ENCODE measurements at places on chromosomes 3 and 15.

DNA sequence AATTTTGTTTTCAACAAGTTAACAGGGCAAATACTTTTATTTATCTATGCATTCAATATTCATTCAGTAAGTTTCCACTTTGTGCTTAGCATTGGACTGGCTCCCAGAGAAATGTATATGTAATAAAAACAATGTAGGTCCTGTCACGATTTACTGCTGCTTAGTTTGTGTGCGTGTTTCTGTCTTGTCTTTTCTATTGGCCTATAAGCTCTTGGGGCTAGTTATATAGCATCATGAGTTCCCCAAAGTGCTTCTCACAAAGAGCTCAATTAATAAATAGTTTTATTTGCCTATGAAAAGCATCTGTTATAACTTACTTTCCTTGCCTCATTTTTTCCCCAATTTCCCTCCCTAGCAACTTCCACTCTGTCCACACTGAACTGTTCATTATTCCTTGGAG lies 666.7 kb upstream of the NAALADL2 start:
- no peak for DNase-seq

- DNase-seq, result no peak
These were observed 116.6 kb upstream of the CTDSPL start for GRCh38 chr3:37745076-37745475.

GRCh38 chr15:52680761-52681160 lies 1.6 kb upstream of the ATOSA start:
- no peak for DNase-seq

DNA sequence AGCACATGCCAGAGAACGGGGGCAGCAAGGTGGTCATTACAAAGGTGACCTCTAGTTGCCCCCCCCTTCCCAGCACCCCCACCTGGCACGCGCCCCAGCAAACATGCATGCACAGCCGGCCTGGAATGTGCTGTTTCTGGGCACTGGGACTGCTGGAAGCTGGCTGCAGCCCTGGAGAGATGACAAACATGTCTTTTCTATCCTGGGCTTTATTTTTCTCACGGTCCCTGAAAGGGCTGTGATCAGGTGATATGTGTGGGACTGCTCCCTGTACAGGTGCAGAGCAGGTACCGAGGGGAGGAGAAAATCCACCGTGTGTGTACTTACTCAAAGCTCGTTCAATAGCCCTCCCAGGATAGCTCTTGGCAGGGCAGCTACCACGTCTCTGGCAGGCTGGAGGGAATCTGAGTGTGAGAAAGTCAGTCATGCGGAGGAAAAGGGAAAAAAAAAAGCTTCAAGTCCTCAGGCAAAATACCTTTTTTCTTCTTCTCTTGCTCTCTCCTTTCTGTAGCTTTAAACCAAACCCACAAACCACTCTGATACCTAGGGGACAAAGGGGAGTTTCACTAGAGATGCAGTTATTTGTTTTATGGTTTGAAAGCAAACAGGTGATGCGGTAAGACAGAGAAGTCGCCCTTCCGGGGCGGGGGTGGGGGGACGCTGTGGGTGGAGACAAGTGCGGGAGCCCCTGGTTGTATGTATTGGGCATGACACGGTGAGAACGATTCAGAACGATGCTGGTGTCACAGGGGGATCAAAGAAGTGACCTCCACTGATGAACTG lies 5.0 kb upstream of the HES1 start:
- DNase-seq, result no peak

DNA sequence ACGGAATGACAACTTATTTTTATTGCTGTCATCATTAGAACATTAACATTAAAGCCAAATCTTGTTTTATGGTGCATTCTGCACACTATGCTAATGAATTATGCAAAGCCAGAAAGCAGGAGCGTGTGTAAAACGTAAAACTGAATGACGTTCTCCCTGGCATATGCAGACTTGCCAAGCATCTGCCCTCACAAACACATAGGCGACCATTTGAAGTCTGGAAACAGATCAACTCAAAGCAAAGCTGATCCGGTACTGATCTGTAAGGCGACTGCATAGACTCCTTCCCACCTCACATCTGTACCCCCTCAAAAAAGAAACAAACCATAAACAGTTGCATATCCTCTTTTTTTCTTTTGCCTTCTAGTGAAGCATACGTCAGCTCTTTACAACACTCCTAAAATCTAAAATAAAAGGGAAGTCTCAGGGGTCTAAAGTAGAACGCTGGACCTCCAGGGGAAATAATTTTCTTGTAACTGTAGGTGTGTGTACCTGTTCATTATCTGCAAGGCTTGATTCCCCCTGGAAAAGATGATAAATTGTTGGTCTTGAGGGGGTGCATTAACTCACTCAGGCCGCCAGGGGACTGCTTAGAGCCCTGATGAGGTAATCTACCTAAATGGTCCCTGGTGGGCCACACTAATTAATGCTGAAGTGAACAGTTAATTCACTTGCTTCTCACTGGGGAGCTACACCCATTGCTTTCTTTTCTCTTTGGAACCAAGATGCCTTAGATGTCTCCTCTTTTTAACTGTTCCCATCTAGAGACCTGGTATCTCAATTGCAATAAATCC lies 231.4 kb downstream of the CDIN1 start:
- no peak for DNase-seq

DNA sequence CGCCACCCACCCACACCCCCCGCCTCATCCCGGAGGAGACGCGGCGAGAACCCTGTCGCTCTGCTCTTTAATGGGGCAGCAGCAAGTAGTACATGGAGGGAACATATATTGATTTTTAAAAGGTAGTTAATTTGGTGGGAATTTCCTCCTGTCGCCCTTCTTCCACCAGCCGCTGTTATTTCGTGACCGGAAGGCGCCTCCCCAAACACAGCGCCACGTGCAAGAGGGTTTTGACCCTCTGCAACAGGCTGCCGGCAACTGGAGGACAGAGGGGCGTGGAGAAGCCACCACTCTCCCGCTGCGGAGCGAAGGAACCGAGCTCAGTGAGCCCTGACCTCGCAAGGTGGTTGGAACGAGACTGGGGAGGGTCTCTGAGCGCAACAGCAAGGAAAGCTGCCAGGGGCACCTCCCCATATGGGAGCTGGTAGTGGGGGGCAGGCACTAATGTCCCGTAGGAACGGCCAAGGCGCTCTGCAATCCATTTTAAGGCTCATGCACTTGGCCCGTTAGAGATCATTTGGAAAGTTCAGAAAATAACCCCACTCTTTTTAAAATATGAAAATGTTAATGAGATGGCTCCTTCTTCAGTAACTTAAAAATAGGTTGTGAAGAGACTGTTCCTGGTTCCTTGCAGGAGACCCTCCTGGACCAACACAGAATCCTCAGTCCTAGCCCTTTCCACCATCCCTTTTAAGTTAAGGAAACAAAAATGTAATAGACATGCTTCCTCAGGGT lies 4.3 kb downstream of the ONECUT1 start:
- no peak for DNase-seq

DNA sequence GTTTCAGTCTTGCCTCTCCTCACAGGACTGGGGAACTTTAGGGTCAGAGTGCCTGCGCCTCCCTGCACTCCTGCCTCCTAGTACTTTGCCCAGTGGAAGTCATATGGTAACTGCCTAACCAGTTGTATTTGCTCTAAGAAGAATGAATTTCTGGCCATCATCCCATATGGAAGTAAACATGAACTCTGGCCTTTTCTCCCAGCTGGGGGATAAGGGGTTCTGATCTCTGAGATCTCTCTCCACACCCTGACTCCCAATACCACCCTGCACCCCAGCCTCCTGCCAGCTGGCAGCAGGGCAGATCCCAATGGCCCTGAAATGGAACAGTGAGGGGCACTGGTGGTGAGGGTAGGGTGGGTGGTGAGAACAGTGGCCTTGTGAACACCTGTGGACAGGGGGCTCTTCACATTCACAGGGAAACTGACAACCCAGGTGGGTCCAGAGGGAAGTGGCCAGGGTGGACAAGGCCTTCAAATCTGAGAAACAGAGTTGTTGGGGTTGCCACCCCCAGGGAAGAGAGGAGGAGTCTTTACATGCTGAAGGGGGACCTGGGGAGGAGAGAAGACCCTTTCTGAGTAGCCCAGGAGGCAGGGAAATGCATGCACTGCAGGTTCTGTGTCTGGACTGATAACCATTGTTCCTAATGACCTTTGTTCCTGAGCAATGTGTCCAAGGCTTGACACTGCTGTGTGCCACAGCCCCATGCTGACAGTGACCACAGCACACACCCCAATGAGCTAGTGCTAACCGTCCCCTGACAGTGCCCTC lies 36.9 kb downstream of the RHCG start:
- DNase-seq, result no peak

- DNase-seq, result no peak
These were observed 56.2 kb upstream of the DLG1 start for GRCh38 chr3:197354568-197355001.

DNA sequence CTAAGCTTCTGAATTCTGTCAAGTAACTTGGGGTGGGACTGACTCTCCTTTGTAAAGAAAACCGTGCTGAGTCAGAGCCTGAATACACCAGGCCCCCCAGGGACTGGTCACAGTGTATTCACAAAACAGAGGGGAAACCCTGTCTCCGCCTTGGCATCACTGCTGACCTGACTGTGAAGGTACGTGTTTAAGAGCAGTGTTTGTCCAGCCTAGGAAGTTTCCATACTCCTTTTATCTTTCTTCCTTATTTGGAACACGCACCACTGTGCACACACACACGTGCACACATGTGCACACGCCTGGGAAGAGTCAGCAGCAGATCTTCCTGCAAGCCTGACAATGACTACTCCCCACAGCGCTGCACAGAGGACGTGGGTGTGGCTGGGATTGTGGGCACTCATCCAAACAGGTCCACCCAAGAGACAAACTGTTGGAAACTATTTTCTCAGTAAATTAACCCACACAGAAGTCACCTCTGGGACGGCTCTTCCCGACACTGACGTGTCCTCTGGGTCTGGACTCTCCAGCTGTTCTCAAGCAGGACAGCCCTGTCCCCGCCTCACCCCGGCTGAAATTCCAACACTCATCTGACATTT lies 87.7 kb downstream of the ATP10A start:
- no peak for DNase-seq

GRCh38 chr3:50450209-50450921 lies 53.1 kb downstream of the CACNA2D2 start:
- DNase-seq, result peak; percentile 18

DNA sequence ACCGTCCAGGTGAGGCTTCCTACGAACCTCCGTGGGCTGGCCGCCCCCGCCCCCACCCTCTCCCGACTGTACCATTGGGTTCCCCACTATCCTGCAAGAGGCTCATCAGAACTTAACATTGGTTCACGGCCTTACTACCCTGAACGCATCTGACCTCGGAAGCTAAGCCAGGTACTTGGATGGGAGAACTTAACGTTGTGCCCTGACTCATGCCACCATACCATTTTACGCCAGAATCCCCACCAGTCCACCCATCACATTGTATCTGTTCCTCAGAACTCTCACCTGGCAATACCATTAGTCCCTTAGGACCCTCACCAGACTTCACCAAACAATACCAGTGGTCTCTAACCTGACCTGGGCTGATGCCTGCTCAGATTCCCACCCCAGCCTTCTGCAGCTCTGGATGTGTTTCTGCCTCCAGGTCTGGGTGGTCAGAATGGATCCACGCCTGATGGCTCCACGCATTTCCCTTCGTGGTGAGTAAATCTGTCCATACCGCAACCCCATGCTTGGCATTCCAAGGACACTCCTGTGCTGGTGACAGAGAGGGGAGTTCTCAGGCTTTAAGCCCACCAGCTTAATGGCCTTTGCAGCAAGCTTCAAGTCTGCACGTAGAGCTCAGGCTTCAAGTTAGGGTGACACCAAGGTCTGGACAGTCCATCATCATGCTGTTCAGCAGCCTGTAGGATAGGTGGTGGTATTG lies 562 bp downstream of the TCTA start:
- no peak for DNase-seq

GRCh38 chr3:118960876-118961450 lies 73.7 kb downstream of the IGSF11 start:
- no peak for DNase-seq

GRCh38 chr3:124557433-124558232 lies 172.6 kb upstream of the UMPS start:
- no peak for DNase-seq

DNA sequence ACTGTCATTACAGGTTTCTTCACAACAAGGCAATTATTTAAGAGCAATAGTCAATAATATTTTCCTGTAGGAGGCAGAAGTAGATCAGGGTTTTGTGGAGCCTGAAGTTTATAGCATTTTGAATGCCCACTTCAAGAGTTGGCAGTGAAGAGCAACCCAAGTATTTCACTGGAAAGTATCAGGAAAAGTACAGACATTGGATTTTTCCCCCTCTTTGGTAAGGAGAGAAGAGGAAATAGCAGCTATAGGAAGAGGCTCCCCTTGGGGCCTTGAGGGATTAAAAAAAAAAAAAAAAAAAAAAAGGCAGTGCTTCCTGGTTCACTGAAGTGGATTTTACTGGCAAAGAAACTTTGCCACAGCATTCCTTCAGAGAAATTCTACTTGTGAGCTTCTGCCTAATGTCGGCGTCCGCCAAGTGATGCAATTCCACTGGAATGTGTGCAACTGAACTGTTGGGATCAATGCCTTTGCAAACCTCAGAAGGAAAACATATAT lies 5.7 kb upstream of the CNTN6 start:
- no peak for DNase-seq

GRCh38 chr3:4672725-4673275 lies 179.7 kb downstream of the ITPR1 start:
- no peak for DNase-seq

DNA sequence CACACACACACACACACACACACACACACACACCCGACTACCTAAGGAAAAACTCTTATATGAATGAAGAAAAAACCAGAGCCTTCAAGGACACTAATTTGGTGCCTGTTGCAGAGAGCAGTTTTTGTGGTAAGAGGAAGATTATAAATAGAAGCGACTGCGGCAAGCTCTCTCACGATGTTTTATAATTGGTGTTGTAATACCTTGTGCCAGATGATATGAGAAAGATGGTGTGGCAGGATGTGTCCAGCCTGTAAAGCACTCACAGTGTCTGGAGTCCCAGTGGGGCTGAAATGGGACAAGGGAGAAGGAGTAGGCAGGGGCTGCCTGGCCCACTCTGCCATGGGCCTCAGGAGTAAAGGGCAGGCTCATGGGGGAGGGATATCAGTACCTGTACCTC lies 839.9 kb downstream of the AGBL1 start:
- no peak for DNase-seq

- no peak for DNase-seq
These were observed 131.7 kb downstream of the CADM2 start for GRCh38 chr3:85090495-85090894.

GRCh38 chr3:48405343-48405881 lies 24.5 kb downstream of the PLXNB1 start:
- DNase-seq, result no peak

DNA sequence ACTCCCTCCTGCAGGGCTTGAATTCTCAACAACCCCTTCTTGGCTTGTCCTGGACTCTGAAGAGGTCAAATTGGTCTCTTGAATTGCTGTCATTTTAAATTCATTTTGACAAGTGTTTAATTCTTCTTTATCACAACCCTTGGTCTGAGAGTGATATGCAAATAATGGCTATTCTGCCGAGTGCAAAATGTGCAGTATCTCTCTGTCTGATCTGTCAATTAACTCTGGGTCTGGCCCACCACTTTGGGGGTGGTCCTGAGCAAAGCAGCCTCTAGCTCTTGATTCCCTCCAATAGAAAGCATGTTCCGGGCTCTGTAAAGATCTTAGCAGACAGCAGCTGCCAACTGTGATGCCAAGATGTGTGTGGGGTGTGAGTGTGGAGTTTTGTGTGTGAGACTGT lies 2.2 kb upstream of the IGDCC3 start:
- DNase-seq, result no peak
